ENCODE measurements at places on chromosomes 1 and 21.

GRCh38 chr1:84353695-84354094 lies 44.6 kb upstream of the DNASE2B start:
- DNase-seq = no peak

- no peak for DNase-seq
These were observed 52.1 kb upstream of the LGALS8 start for GRCh38 chr1:236471653-236472052.

DNA sequence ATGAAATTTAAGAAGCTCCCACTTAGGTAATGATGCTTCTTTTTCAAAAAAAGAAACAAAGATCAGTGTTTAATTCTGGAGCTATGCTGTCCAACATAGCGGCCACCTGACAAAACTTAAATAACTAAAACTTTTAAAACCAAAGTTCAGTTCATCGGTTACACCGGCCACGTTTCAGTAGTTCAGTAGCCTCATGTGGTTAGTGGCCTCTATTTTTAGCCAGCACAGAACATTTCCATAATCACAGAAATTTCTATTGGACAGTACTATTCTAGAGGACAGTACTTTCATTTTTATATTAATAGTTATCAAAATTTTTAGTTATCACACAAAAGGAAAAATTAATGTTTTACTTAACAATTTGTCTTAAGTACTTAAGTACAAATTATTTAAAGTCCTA lies 141.0 kb downstream of the USP25 start:
- no peak for DNase-seq

- DNase-seq = no peak
These were observed 65.8 kb downstream of the MEGF6 start for GRCh38 chr1:3545363-3546047.

GRCh38 chr1:184362876-184363275 lies 24.0 kb upstream of the C1orf21 start:
- DNase-seq = no peak

GRCh38 chr1:227786673-227787512 lies 28.6 kb upstream of the PRSS38 start:
- no peak for DNase-seq

DNA sequence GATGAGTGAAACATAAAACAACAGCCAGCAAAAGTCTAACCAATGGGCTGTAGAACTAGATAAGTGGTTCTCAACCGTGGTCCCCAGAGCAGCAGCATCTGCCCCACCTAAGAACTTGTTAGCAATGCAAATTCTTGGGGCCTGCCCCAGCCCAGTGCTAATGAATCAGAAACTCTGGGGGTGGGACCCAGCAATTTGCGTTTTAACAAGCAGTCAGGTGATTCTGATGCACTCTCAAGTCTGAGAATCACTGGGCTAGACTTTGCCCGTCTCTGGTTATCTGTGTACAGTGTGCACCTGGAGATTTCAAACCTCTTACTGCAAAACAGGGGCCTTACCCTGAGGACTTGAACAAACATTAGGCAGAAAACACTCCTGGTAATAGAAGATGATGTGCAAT lies 66.5 kb downstream of the PLXNA2 start:
- no peak for DNase-seq

GRCh38 chr1:203117611-203118575 lies 9.6 kb upstream of the ADORA1 start:
- DNase-seq = peak; percentile 21

GRCh38 chr1:12316331-12316730 lies 86.5 kb downstream of the VPS13D start:
- DNase-seq = no peak

DNA sequence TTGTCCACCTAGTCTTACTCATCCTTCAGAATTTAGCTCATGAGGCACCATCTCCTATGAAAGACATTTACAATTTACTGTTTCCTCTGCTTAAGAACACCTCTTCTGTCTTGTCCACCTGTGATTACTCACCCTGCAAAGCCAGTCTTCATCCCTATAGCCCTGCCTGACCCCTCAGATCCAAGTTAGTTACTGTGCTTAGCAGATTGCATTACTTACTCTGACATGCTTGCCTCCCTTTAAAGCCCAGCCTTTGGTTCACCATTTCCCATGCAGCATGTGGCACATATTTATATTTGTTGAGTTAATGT lies 60.9 kb upstream of the VCAM1 start:
- DNase-seq = no peak

DNA sequence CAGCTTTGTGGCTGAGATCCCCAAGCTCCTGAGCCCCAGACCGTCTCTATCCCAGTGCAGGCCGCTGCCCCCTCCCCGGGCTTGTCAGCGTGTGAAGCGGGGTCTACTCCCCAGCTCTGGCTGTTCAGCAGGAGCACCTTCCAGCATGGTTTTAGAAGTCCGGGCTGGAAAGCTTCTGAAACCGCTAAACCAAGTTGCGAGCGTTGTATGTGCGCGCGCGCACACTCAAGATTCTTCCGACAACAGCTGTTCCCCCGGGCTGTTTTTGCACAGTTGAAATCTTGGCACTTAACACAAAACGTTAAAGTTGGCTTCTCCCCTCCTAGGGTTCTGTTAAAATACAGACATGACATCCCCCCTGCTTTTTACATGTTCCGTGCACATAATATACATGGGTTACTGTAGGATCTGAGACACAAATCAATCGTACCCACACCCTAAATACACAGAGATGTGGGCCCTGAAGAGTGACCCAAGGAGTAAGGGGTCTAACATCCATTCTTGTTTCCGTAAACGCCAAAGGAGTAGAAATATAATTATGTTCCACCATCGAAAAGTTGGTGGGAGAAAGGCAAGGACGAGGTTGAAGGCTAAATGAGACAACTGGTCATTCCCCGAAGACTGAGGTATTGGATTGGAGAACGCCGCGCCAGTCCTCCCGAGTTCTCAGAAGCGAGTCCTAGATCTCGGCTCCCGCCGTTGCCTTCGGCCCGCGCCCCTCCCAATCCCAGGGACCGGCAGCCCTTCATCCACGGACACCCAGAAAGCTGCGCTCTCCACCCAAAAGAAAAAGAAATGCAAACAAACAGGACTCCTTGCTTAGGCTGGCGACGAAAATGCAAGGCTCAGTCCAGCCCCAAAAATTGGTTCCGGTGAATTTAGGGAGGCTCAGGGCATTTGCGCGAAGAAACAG lies 1.3 kb downstream of the TBX15 start:
- DNase-seq = no peak

DNA sequence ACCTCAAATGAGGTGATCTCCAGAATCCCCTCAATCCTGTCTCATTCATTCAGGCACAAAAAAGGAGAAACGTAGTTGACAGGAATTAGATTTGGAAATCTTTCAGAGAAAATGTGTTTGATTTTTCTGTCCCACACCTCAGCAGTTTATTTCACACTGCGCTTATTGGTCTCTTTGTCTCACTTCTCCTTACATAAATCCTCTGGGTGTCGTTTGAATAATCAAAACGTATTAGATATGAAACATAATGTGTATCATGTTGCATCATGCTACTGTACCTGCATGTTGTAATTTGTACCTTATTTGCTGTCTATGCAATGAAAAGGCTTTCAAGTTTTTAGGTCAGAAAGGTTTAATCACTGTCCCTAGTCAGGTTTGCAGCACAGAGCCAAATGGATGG lies 255.7 kb downstream of the DISC1 start:
- no peak for DNase-seq

GRCh38 chr21:44072111-44072510 lies 35.1 kb upstream of the PWP2 start:
- no peak for DNase-seq

DNA sequence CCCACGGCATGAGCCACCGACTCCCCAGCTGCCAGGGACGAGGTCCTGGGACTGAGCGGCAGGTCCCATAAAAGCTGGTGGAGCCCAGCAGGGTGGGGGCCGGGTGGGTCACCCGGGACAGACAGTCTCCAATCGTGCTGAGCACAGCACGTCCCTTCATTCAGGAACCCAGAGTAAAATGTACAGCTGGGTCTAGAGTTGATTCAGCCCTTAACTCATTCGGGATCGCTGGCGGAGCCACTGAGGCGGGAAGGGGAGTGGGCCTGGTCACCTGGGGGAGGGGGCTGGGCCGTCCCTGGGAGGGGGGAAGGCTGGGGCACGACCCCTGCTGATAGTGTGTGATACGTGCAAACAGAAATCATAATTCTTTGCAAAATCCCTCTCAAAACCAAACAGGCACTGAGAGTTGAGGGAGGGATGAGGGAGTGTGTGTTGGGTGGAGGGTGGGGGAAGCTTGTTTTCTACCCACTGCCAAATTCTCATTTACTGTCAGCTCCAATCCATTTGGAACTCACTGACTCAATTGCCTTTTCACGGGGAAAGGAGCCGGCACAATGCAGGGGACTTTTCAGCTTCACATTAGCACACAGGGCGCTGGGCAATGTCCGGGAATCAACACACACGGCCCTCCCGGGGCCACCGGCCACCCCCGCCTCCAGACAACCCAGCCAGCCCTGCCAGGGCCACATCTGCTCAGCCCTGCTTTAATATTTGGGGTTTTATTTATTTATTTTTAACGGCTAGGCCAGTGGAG lies 13.8 kb downstream of the CASZ1 start:
- no peak for DNase-seq

- no peak for DNase-seq
These were observed 25.8 kb downstream of the MFSD2A start for GRCh38 chr1:39980555-39981313.

DNA sequence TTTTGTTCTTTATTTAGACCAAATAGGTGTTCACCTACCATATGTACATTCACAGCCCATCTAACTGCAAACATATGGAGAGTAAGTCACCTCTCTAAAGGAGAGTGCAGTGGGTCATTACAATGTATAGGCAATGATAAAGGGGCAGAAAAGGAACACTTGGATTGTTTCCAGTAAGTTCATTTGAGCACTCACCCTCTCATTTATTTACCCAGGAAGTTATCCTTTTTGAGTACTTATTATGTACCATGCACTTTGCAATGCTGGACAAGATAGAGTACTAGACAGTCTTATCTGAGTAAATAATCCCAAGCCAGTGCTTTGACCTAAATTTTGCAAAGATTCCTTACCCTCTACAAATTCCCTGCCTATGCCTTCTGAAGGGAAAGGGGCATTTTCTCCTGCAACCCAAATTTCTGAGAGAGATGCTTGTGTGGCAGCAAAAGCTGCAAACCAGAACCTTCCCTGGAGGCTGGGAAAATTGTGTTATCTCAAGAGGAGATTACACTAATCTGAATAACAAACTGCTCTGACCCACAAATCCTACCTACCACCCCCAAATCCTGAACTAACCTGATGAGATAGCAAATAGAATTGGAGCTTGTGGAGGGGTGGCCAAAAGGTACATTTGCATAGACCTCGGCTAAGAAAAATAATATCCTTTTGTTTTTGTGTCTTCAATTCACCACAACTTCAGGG lies 18.6 kb upstream of the RGS8 start:
- DNase-seq = no peak

DNA sequence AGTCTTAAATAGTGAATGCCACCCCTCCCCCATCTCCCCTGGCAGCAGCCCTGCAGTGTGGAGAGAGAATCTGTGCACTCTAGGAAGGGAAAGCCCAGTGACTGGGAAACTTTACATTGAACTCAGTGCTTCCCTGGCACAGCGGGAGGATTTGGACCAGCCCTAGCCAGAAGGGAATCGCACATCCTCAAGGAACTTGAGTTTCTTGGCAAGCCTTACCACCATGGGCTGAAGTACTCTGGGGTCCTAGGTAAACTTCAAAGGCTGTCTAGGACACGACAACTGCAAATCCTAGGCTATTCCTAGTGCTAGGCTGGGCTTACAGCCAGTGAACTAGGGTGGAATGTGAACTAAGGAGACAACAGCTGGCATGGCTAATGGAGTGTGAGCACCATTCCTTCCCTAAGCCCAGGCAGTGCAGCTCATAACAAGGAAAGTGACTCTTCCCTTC lies 88.3 kb downstream of the COL24A1 start:
- no peak for DNase-seq

DNA sequence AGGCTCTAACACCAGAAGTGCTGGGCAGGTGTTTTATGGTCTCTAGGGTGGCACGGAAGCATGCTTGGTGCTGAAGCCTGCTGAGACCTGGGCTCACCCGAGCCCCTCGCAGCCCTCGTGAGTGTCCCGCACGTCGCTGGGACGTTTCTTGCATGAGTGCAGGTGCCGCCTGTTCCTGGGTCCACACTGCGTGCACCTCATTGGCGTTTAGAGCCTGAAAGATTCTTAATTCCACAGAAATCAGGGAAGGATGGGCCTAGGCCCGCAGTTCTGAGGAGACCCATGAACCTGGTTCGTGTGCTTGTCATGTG lies 43.8 kb upstream of the DIP2A start:
- DNase-seq = no peak

Measured in activated CD8-positive, alpha-beta memory T cell treated with anti-CD3 and anti-CD28 coated beads for 48 hours (primary cell).